Esophagus squamous epithelium (tissue), 5 donors: ENCODE measurements at places on chromosomes 11 and 22.
A peak's percentile ranks its signal among the peaks of the same experiment; 100 is the strongest.

DNA sequence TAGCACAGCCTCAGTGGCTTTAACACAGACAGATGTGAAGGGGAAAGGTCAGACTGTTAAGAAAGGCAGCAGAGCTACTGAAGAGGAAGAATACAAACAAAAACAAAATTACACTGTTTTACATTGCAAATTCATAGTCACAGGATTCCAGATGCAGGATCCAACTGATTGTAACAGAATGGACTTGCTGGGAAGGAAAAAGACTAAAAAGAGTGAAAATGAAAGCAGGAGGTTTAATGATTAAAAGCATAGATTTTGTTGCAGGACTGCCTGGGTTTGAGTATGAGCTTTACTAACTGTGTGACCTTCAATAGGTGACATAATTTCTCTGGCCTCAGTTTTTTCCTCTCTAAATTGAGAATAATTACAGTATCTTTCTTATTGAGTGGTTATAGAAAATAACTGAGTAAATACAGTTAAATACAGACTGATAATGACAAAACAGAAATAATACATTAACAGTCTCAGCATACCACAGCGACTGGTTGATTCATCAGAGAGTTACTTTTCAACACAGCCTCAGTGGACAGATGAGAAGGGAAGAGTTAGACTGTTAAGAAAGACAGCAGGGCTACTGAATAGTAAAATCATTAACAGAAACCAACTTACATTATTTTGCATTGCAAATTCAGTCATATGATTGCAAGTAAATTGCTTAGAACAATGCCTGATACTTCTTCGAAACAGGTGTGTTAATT lies 704.2 kb upstream of the TENM4 start:
- no peak for DNase-seq

DNA sequence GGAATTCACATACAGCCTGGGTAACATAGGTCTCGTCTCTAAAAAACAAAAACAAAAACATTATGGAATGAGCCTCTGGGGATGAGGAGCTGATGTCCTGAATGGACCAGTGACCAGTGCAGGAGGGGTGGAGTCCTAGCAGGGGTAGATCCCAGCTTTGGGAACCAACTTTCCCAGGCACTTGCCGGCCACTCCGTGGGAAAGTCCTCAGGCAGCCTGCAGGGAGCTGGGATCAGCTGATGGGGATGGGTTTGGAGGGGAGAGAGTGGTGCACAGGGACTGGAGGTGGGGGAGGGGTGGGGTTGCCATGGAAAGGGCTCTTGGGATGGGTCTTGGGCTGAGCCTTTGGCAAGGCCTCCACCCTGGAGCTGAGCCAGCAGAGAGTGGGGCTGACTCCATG lies 19.1 kb downstream of the MGAT3 start:
- no peak for DNase-seq

DNA sequence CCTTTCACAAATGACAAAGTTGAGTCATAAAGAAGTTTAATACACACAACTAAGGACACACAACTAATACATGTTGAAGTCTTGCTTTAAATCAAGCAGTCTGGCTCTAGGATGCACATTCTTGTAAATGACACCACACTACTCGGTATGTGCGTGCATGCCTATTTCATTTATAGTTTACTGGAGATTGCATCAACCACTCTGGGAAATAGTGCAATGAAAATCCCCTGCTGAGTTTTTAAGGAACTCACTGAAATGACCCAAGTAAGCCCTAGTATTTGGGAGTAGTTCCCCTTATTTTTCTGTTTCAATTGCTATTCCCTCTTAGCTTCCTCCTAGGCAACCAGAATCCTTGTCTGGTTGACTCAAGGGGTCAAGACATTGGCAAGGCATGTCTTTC lies 160.2 kb upstream of the LARGE1 start:
- no peak for DNase-seq

DNA sequence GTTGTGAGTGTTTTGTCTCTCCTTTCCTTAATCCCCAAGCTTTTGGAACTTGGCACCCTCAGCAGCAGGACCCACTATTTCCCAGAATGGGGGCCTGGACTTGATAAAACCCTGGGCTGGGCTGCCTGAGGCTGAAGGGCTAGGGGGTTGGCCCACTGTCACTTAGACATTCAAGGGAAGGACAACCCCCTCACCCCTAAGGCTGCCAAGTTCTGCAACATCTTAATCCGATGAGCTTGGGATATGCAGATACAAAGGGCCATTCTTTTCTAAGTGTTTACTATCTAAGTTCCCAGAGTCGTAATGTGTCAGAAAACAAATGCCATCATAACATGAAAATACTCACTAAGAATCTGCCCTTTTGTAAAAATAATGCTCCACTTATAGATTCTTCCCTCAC lies 42.9 kb downstream of the IRAG1 start:
- DNase-seq, result no peak

GRCh38 chr11:111510311-111510710 lies 1.9 kb downstream of the BTG4 start:
- DNase-seq, result no peak

GRCh38 chr22:22893077-22893805 lies 5.6 kb downstream of the IGLL5 start:
- DNase-seq, result no peak

DNA sequence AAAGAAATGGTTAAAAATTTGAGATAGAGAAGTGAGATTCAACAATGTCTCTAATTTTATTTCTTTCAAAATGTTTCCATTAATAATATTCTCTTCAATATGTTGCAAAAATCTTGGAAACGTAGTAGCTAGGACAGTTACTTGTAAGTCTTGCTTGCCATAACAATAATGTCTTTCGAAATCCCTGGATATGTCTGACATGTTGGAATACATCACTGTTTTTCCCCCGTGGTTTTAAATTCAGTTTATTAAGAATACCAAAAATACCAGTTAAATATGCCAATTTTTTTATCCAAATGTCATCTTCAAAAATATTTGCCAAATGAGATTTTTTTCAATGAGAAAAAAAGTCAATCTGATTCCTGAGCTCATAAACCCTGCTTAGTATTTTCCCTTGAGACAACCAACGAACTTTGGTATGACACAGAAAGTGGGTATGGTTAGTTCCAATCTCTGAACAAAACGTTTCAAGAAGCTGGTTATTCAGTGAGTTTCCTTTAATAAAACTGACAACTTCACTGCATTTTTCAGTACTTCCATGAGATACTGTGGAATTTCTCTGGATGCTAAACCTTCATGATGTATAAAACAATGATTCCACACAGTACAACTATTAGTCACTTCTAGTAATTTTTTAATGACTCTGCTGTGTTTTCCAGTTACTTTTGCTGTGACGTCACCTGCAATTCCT lies 36.7 kb upstream of the AMPD3 start:
- no peak for DNase-seq

DNA sequence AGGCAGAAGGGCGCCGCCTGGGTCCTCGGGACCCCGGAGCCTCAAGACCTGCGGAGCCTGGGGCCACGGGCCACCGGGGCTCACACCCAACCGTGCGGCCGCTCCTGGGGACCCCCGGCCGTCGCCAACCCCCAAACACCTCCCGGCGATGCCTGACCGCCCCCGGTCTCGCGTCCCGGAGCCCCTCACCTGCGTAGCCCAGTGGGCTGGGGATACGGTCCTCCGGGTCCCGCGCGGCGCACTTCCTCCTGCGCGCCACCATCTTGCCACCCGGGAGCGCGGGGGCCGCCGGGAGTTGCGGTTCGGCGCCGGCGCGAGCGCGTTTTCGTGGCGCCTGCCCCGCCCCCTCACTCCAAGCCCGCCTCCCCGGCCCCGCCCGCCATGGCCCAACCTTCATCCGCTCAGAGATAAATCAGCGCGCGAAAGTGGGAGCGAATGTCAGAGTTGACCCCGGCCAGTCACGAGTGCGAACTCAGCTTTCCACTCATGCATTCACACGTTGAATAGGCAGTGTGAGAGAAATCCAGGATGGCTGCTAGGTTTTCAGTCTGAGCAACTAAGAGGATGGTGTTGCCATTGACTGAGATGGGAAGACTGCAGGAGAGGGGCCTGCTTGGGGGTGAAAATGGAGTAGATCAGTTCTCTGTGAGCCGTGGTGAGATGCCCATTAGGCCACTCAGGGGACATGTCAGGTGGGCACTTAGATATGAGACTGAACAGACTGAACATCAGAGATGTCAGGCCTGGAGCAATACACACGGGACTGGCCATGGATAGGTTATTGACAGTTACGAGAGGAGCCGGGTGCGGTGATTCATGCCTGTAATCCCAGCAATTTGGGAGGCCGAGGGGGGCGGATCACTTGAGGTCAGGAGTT lies at the start of gene RRP7A:
Gene RRP7A (minus strand): TSS at position 272 of the 877 bp plus-strand sequence. CDS start 10 bp downstream, at position 262.
- peak; percentile 21 for DNase-seq

GRCh38 chr11:103731670-103732069 lies 304.8 kb upstream of the DDI1 start:
- no peak for DNase-seq

GRCh38 chr11:130897262-130898182 lies 18.8 kb downstream of the SNX19 start:
- DNase-seq, result no peak
